Activated naive CD8-positive, alpha-beta T cell treated with anti-CD3 and anti-CD28 coated beads for 36 hours (primary cell): ENCODE measurements at places on chromosomes 7 and 10. TPM values are rescaled to one million over a fixed set of nuclear protein-coding genes. Genes with fewer than 3 reads are reported as not detected.
A peak's percentile ranks its signal among the peaks of the same experiment; 100 is the strongest.

- DNase-seq = no peak
Measured at GRCh38 chr7:130425796-130426195, 15.0 kb downstream of the CEP41 start.

- no peak for DNase-seq
Measured at GRCh38 chr7:125412890-125413665, 483.5 kb upstream of the POT1 start.

- DNase-seq = no peak
Measured at GRCh38 chr10:30931094-30931493, 100.6 kb downstream of the ZNF438 start.

GRCh38 chr10:126170371-126170770, 217.9 kb downstream of the ADAM12 start:
- no peak for DNase-seq

- no peak for DNase-seq
Measured at GRCh38 chr10:43574906-43575305, 490 bp upstream of the ZNF239 start.

DNA sequence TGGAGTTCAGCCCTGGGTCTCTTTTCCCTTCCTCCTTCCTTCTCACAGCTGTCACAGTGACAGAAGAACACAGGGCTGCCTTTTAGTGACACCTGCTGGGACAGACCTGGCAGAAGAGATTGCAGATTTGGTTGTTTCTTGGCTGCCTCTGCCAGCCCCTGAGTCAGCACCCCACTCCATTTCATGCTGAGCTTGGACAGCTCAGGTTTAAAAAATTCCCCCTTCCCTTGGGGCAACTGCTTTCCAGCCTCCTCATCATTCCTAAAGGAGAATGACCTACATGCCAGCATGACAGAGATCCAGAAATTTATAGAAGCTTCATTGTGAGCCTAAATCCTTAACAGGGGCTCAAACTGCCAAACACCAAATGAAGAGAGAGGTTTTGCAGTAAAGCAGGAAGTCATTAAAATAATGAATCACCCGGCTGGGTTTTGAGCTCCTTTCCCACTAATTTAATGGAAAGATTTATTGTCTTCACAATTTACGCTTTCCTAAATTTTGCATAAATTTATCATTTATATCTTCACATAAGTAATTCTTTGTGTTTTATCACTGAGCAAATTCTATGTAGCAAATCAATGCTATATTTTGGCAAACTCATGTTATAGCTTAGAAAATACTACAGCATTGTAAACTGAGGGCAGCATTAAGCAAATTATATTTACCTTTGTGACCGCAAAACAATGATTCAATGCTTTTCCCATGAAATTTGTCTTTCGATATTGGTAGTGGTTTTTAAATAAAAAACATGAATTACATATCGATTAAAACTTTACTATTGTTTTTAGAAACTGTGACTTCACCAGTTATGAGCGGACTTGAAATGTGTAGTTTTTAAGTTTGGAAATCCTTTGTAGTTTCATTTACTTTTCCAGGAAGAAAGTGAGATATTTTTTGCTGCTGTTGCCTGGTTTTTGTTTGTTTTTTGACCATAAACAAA, 399.5 kb upstream of the ANKRD30A start:
- DNase-seq = no peak

GRCh38 chr10:85619832-85620231, 746.8 kb downstream of the GRID1 start:
- DNase-seq = no peak

DNA sequence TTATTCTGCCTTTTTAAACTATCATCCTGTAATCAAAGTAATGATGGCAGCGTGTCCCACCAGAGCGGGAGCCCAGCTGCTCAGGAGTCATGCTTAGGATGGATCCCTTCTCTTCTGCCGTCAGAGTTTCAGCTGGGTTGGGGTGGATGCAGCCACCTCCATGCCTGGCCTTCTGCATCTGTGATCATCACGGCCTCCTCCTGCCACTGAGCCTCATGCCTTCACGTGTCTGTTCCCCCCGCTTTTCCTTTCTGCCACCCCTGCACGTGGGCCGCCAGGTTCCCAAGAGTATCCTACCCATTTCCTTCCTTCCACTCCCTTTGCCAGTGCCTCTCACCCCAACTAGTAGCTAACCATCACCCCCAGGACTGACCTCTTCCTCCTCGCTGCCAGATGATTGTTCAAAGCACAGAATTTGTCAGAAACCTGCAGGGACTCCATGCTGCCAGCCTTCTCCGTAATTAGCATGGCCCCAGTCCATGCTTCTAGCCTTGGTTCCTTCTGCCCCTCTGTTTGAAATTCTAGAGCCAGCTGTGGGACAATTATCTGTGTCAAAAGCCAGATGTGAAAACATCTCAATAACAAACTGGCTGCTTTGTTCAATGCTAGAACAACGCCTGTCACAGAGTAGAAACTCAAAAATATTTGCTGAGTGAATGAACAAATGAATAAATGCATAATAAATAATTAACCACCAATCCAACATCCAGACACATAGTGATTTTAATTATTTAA, 151.7 kb downstream of the EGFR start:
- no peak for DNase-seq

DNA sequence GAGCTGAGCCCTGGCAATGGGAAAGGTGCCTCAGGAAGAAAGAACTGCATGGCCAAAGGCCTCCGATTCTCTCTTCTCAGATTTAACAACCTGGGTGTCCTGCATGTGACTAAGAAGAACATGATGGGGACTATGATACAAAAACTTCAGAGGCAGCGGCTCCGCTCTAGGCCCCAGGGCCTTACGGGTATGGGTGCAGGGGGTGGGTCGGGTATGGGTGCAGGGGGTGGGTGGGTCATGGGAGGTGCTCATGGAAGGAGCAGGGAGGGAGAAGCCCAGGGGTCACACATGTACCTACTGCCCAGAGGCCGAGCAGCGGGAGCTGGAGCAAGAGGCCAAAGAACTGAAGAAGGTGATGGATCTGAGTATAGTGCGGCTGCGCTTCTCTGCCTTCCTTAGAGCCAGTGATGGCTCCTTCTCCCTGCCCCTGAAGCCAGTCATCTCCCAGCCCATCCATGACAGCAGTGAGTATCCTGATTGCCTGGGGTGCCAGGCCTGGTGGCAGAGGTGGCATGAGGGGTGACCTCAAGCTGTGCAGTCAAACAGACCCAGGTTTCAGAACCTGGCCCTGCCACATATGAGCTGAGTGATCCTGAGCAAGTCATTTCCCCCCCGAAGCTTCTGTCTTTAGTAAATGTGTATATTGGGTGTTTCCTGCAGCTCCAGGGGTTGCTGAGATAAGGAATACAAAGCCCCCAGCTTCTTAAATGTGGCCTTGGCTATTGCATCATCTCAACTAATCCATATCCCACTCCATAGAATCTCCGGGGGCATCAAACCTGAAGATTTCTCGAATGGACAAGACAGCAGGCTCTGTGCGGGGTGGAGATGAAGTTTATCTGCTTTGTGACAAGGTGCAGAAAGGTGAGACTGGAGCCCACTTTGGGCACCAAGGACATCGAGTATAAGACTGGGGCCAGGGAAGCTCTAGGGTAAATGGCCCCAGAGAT, 2.0 kb downstream of the NFKB2 start:
- no peak for DNase-seq

DNA sequence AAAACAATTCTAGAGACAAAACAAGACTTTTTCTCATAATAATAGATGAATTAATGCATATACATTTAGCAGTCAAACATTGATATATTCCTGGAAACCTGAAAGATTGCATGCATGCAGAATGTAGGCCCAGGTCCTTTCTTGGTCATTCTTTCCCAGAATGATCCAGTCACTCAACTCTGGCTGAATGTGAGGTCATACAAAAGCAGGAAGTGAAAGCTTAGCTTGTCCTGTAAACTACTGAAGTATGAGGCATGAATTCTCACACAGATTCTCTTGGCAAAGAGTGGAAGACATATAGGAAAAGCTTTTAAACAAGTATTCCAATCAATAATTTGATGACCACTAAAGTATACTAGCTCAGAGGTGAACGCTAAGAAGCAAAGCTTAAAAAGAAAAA, 253.9 kb downstream of the PPP1R3A start:
- DNase-seq = no peak

GRCh38 chr10:132742837-132743194, 43.1 kb downstream of the NKX6-2 start:
- DNase-seq = no peak

GRCh38 chr10:84390364-84390763, 62.0 kb downstream of the CCSER2 start:
- no peak for DNase-seq

- DNase-seq = no peak
Measured at GRCh38 chr7:25408012-25408687, 179.9 kb upstream of the NPVF start.

DNA sequence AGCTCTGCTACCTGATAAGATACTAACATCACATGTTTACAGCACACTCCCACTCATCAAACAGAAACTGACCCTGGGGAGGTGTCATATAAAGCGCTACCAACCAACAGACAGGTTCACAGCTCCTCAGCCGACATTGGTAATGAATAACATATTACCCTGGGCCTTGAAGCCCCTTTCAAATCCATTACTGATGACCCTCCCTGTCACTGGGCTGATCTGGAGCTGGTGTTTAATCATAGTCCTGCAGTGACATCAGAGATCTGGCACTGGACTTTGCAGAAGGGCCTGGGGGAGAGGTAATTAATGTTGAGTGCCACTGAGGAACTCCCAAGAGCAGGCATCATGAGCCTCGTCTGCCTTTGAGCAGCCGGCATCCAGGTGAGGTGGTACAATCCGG, 306.5 kb upstream of the NFE2L3 start:
- no peak for DNase-seq

DNA sequence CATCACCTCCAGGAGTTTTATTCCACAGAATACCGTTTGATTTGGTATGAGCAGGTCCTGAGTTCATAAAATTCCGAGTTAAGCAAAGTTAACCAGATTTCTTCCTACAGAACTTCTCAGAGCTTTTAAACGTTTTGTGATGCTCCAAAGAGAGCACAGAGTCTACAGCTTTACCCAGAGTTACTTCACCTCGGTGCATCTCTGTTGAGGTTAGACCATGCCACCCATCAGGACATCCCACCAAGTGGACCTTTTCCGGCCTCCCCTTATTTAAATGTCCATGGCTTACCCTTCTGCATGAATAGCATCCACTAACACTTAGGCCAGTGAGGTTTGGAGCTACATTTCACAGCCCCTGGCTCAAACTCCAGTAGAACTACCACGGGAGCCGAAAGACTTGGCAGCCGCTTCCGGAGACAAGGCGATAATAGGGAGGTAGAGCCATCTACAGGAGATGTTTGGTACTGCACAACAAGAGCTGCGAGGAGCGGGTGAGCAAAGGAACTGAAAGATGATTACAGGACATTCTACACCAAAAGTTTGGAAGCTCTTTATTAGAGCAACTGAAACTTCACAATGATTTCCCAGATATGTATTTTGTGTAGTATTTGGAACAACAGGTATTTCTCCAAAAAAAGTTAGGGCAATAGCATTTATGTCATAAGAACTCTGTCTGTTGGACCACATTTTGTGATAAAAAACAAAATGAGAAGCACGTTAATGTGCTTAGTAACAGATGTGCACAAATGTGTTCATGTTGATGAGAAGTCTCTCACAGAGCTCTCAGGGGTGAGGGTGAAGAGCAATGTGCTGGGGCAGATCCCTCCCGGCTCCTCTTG, 174.7 kb downstream of the HERPUD2 start:
- DNase-seq = peak; percentile 36

DNA sequence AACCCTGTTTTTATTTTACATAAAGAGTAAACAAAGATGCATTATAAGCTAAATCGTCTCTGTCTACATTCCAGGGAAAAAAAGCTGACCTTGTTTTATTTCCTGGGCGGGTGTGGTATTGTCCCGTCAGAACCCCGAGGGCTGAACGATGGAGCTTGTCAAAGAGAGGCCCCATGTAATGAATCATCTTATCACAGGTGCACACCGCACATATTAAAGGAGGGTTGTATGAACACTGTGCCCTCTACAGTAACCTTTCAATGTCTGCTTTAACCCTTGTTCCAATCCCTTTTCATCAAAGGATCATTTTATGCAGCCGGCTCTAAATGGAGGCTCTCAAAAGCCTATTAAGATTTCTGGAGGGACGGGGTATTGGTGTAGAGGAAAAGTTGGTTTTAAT, 158.5 kb upstream of the YAE1 start:
- no peak for DNase-seq

DNA sequence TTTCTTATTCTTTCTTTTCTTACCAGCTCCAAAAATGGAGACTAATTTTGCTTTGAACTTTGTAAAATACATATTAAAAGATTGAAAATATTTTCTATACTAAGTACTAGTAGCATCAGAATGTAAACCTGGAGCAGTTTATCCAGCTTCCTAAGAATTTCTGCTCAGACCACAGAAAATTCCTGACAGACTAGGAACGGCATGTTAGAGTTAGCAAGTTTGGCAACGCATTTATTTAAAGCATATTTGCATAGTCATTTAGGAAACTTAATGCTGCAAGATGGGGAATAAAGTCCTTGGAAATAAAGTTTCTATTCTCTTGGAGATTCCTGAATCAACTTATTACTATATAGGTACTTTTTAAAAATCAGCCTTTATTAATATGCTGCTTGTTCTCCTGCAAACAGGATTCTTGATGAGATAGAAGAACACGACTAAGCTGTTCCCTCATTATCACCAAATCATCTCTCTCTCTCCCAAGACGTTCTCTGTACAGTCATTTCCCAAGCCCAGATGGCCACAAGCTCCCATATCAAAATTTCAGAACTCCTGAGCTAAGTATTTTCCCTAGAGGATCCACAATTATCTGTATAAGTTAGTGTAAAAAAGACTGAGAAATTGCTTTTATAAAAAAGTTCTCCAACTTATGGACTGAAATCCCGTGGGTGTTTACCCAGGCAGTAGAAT, 305.8 kb upstream of the NEBL start:
- no peak for DNase-seq

DNA sequence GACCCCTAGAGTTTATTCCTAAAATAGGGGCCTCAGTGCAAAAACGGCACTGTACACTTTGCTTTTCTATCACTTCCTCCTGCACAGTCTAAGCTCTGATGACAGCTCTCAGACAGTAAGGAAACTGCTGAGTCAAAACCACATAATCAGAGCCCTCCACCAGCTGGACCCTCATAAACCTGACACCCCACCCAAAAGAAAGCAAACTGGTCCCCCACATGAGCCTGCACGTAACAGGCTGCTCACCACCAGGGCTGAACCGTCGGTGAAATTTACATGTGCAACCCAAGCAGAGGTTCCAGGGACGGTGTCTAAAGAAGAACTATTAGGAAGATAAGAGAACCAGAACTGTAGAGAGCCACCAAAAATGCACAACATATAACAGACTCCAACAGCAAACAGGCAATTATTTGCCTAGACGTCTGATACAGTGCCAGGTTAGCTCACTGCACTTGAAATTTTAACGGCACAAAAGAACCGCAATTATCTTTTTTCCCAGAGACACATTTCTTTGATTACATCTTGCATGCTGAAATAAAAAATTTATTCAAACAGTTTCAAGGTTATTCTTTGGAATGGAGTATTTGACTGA, 19.6 kb downstream of the SGMS1 start:
- DNase-seq = no peak

The MSRB2 gene
- 6.3 TPM for total RNA-seq

The ZFYVE27 gene
- 20.9 TPM for total RNA-seq

The SLC26A3 gene
- total RNA-seq = not detected

The CNTNAP2 gene
- total RNA-seq = 0.22 TPM

The TFR2 gene
- 11.1 TPM for total RNA-seq
